LoVo (cell line): ENCODE measurements at places on chromosomes 11 and 22.

DNA sequence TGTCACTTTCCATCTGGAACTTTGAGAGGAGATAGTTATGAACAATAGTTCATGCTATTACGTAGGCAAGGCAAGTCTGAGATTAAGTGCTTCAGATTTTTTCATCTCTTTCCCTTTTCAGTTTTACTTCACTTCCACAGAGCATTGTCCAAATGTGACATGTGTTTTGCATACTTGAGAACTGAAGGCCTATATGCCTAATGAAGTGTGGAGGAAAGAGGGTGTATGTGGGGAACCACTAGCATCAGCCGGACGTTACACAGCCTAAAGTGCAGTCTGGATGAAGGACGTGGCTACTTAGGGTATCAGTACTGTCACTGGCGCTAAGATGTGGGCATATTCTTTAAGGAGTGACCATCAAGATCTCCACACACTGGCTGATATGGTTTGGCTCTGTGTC lies 26.2 kb downstream of the FANCF start:
- DNase-seq = no peak

DNA sequence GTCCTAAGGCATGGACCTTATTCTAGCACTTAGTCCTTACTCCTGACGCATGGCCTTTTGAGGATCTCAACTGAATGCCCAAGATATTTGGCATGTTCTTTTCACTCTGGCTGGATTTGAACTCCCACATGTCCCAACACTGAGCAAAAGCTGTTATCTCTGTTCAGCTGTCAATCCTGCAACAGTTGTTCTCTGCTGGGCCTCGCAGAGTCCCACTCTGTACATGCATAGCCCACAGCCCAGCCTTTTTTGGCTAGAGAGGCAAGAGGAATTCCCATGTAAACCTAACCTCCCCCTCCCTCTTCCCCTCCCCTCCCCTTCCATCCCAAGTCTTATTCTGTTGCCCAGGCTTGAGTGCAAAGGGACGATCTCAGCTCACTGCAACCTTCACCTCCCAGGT lies 21.8 kb upstream of the DRG1 start:
- no peak for DNase-seq

- no peak for DNase-seq
These were observed 74.8 kb downstream of the NAT10 start for GRCh38 chr11:34180040-34180813.

DNA sequence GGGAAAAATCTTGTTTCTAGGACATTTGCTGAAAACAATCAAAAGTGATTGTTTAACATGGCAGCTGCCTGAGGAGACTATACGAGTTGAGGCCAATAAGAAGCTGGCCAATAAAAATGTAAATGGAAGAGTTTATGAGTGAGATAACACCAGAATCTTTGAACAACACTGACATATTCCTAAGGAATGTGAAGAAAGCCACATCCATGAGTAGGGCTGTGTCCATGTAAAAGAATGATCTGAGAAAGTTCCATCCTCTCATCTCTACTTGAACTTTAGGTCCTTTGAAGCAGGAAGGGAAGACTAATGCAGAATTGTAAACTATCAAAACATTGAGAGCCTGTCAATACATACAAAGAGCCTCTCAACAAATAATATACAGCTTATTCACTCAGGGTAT lies 6.9 kb upstream of the CHORDC1 start:
- DNase-seq = peak; percentile 25

- no peak for DNase-seq
These were observed 10.0 kb downstream of the SIK2 start for GRCh38 chr11:111612224-111612623.
